ENCODE measurements at places on chromosomes 3 and 15. TPM values are rescaled to one million over a fixed set of nuclear protein-coding genes. Genes with fewer than 3 reads are reported as not detected.

DNA sequence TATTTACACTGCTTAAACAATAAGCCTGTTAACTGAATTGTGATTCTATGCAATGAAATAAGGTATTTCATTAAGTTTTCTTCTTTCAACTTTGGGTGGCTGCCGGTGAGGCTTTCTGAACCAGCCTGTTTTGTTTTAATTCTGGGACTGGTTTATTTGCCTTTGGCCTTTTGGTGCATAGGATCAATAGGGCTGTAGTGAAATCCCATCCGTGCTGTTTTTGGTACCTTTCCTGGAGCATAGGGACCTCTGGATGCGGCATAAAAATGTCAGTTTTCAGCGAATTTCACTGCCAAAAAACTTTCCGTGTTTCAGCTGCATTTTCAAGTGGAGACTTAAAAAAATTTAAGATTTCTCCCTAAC, 514 bp downstream of the PLS1 start:
- no peak for DNase-seq

Gene APBA2
- 18.3 TPM for total RNA-seq

DNA sequence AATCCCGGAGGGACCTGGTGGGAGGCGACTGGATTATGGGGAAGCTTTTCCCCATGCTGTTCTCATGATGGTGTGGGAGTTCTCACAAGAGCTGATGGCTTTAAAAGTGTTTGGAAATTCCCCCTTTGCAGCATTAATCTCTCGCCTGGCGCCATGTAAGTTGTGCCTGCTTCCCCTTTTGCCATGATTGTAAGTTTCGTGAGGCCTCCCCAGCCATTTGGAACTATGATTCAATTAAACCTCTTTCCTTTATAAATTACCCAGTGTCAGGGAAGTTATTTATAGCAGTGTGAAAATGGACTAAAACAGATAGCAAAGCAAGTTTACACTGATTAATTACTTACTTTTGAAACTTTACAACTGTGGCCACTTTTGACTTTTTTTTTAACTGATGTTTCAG, 10.6 kb upstream of the U2SURP start:
- no peak for DNase-seq

Gene CLSTN2
- total RNA-seq: not detected

Gene GOLGA8S
- not detected for total RNA-seq

DNA sequence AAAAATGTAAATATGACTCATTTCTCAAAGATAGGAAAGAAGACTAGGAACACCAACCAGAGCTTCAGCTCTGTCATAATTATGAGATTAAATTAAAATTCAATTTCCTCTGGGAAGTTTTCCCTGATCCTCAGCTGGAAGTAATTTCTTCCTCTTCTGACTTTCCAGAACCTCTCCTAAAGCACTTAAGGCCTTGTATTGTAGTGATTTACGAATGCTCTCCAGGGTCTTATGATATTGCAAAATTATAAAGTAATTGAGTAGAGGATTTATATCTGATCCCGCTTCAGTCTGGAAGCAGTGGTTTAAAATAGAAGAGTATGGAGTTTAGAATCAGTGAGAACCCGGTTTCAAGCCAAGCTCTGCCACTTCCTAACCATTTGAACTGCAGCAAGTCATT, 279.8 kb downstream of the ZPLD1 start:
- DNase-seq: no peak

DNA sequence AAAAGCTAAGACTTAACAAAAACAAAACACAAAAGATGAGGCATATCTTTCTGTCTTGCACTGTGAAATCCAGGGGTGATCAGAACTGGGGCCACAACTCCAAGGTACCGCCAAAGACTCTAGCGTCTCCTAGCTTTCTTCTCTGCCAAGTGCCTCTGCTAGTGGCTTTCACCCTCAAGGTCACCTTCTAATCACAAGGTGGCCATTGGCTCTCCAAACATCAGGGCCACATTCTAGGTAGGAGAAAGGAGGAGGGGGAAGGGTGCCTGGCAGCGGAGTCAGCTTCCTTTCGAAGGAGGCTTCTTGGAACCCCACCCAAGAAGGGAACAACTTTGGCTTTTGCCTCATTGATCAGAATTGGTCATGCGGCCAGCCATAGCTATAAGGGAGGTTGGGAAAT, 168.8 kb upstream of the SMAD3 start:
- no peak for DNase-seq

Gene GPR149
- not detected for total RNA-seq

GRCh38 chr3:12299026-12299425, 10.2 kb downstream of the PPARG start:
- no peak for DNase-seq

DNA sequence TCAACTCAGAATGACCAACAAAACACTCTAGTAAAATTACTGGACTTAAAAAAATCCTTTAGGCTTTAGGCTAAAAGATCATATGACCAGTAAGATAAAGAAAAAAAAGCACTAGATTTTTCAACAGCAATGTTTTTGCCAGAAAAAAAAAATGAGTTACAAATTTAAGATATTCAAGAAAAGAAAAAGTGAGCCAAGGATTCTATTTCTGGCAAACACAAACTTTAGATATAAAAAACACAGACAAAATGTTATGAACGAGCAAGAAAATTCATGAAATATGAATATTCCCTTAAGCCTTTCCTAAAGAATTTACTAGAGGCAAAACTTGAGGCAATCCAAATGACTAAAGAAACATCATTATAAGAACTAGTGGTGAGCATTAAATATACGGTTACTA, 8.6 kb downstream of the GOLGB1 start:
- DNase-seq: no peak

DNA sequence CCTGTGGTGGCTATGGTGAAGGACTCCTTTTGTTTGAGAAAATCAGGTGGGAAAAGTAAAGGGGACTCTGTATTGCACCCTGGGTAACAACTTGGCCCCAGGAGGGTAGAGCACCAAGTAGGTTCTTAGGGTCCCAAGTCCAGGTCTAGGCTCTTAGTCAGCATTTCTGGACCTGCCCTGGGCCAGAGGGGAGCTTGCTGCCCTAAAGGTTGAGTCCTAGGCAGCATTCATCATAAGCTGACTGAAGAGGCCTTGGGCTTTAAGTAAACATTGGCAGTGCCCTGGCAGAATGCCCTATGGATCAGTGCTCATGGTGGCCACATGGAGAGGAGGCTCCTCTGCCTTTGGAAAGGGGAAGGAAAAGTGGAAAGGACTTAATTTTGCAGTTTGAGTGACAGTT, 268.5 kb upstream of the CTNNB1 start:
- no peak for DNase-seq

- no peak for DNase-seq
Measured at GRCh38 chr3:82002491-82002890, 241.0 kb upstream of the GBE1 start.

DNA sequence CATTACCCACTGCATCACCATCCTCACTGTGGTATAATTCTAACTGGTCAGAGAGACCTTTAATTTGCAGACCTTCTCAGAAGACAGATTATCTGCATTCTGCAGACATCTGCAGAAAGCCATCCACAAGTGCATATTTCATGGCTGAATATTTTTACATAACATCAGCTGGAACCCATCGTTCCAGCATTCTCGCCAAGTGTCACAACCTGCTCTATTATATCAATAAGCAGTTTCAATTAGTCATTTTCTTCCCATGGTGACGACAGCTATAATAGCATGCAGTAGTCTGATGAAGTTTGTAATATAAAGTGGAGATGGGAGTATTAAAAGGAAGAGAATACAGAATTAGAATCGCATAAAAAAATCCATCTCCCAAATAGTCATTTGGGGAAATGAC, 334.7 kb downstream of the FHIT start:
- DNase-seq: no peak

Gene MAN2A2
- 139 TPM for total RNA-seq

DNA sequence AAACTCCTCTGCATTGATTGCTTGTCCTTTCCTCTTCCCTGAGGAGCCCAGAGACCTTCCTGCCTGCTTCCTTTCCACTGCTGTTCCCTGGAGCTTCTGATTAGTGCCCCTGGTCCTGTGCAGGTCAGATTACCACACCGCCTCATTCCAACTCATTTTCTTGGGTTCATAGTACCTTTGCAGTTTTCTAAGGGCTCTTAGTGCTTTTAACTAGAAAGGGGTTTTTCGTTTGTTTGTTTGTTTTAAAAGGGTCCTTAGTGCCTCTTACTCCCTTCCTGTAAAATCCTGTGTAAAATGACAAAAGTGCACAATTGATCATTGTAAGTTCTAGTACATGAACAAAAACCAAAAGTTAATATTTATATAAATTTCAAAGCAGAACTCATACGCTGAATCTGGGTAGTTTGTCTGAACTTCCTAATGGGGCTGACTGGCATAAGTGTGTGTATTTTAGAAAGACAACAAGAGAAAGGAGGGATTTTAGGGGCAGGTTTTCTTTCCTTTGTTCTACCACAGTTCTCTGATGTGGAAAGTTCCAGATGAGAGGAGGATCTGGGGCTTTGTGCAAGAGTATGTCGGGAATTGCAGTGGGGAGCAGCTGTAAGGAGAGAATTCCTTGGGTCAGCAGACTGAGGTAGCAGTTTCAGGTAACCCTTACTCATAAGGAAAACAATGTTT, 30.6 kb downstream of the SNRK start:
- no peak for DNase-seq

Gene REC114
- not detected for total RNA-seq

DNA sequence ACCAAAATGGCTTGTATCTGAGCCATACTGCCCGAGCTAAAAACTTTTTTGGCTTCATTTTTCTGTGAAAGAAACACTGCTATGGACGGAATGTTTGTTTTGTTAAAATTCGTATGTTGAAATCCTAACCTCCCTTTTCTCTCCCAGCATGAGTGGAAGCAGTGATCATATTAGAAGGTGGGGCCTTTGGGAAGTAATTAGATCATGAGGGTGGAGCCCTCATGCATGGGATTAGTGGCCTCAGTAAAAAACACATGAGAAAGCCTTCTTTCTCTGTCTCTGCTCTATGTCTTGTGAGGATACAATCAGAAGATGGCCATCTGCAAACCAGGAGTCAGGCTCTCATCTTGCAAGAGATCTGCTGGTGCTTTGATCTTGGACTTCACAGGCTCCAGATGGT, 7.4 kb upstream of the FNDC3B start:
- DNase-seq: no peak
